ENCODE measurements at places on chromosomes 13 and 19.
A peak's percentile ranks its signal among the peaks of the same experiment; 100 is the strongest.

DNA sequence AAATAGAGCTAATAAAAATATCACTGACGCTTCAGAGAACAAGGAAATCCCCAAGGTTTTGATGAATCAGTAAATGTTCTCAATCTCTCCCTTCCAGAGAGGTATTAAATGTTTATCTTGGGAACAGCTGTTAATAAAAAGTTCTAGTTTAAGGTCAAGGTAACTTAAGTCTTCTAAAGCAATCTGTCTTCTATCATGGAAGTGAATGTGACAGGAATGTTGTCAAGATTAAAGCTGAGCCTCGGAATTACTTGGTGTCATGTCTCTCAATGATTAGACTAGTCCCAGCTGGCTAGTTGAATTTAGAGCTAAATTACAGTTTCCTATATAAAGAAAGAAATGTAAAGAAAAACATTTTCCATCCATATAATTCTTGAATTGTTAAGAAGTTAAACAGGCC, 23.4 kb downstream of the ESD start:
- no peak for DNase-seq

GRCh38 chr13:30142486-30143211, 164.7 kb downstream of the KATNAL1 start:
- DNase-seq, result no peak

DNA sequence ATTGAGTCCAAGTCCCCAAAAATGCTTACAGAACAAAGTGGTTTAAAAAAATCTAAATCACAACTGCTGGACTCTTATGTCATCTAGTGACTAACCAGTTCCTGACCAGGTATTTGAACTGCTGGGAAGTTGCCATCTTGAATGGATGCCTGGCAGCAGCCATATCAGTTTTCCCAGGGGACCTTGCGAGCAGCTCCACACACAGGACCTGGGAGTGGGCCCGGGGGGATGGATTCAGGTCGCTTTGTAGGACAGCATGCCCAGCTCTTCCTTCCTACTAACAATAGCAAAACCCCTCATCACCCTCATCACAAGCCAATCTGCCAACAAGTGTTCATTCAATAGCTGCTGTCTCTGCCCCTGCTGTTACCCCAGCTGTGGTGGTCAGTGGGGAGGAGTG, 65.3 kb downstream of the KCTD15 start:
- no peak for DNase-seq

DNA sequence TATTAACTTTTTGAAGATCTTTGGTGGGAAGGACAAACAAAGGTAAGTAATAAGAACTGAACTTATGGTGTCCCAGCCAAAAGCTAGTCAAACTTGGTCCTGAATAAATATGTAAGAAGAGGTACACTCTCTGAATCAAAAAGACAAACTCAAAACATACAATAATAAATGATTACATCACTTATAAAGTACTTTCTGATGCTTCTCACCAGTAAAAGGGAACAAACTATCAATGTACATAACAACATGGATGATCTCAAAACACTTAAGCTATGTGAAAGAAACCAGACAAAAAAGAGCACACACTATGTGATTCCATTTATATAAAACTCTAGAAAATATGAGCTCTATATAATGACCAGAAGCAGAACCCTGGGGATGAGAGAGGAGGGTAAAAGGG, 138.3 kb downstream of the VWA8 start:
- DNase-seq, result no peak

- no peak for DNase-seq
These were observed 221.5 kb downstream of the RGCC start for GRCh38 chr13:41678848-41679247.

- peak; percentile 71 for DNase-seq
These were observed 18.0 kb upstream of the PNMA8B start for GRCh38 chr19:46513461-46514236.

DNA sequence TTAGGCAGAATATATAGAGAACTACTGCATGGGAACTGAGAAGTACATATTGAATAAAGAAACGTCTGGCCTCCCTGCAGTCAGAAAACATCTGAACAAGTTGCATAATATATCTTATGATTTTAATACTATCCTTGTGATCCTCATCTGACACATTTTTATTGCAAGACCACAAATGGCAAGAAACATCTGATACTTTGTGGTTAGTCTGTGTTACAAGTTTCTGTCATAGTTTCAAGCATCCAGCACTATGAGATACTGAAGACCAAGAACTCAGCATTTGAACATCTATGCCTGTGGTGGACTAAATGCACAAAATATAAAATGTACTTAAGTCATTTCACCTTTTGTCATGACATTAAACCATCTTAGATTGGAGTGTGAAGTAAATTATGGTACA, 1175.8 kb upstream of the MIR17HG start:
- DNase-seq, result no peak

DNA sequence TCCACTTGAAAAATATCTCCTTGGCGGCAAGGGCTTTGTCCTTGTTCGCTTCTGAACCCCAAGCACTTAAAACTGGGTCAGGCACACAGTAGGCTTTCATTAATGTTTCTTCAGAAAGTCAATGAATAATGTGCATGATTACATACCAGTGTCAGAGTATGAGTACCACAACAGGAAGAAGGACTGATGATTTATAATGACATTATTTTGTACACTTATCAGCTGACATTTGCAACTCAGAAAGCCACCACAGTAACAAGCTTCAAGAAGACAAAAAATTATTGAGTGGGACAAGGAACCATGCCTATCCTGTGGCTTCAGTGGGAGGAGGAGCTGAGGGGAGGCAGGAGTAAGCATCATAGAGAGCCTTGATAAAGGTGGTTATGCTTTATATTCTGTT, 10.0 kb downstream of the POLR1D start:
- no peak for DNase-seq

- DNase-seq, result peak; percentile 87
These were observed 1.3 kb downstream of the TFDP1 start for GRCh38 chr13:113585896-113586295.

DNA sequence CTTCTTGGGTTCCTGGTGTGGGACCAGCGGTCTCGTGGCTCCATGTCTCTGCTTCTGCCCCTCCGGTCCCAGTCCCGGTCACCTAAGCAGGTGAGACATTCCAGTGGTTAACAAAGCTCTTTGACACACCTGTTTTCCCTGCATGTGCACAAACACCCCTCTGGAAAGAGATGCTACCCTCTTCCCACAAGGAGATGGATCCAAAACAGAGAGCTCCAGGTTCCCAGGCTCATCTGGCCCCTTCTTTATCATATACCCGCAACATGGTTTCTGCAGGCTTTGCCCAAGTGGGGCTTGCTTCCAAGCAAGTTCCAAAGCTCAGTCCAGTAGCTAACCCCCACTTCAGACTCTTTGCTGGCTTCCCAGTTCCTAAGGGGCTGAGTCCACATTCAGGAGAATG, 17.8 kb downstream of the PEG3 start:
- DNase-seq, result no peak

DNA sequence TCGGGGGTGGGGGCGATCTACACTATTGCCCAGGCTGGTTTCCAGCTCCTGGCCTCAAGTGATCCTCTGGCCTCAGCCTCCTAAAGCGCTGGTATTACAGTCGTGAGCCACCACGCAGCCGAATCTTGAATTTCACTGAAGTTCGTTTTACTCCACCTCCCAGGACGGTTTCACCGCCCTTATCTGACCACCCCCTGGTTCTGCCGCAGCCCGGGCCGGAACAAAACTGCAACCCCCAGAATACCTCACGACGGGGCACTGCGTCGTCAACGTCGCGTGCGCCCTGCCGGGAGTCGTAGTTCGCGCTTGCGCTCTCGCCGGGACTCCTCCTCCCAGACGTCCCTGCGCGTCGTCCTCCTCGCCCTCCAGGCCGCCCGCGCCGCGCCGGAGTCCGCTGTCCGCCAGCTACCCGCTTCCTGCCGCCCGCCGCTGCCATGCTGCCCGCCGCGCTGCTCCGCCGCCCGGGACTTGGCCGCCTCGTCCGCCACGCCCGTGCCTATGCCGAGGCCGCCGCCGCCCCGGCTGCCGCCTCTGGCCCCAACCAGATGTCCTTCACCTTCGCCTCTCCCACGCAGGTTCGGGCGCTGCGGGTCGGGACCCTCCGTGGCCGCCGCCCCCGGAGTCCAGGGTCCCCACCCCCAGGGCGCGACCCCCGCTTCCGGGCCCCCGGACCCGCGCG, at the start of gene ATP5F1D:
Gene ATP5F1D (plus strand): TSS at position 335 of the 679 bp plus-strand sequence. CDS start 100 bp downstream, at position 435.
- peak; percentile 98 for DNase-seq

- no peak for DNase-seq
These were observed 9.8 kb upstream of the USPL1 start for GRCh38 chr13:30607908-30608307.

DNA sequence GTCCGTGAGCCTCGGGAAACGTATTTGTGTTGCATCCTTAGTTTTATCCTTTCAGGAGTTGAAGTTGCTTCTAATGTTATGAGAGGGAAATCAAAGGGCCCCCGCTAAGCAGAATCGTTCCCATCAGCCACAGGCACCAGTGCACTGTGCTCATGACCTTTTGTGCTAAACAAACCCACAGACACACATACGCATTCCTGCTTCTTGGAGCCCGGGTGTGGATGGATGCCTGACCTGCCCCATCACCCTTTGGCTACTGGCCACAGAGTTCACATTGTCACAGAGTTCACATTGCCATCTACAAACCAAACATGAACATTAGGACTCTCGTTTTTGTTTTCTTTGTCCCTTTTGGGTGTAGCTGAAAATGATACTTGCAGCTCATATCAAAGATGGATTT, 47.2 kb downstream of the CHST8 start:
- DNase-seq, result no peak

- no peak for DNase-seq
These were observed 7.9 kb downstream of the LRP3 start for GRCh38 chr19:33201886-33202545.

DNA sequence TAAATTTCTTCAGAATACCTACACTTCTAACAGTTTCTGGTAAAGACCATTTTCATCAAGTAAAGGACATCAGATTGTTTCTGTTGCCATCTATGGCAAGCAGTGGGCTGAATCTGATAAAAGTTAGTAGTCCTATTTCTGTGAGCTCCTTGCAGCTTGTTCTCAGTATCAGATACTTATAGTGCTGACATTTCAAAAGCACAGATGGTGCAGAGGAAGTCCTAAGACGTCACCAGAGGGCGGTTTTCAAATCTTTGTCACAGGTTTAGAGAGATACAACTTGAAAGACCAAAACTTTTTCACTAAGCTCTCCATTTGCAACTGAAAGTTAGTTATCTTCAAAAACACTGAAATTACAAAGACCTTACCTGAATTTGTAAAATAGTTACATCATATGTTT, 719.8 kb downstream of the SLITRK1 start:
- no peak for DNase-seq

DNA sequence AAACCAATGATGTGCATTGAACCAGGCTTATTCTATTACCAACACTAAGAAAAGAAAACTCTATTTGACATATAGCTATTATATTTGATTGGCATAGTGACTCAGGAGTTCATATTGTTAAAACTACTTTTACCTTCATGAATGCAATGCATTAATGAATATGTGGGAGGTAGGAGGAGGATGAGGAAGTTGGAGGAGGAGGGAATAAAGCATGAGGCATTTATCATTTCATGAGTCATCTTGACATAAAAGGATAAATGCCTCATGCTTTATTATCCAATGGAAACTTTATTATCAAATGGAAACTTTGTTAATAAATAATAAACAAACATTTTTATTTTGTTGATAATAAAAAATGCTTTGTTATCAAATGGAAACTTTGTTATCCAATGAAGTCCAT, 116.5 kb downstream of the SPRY2 start:
- no peak for DNase-seq

- no peak for DNase-seq
These were observed 103.3 kb upstream of the USP29 start for GRCh38 chr19:57016491-57016890.

DNA sequence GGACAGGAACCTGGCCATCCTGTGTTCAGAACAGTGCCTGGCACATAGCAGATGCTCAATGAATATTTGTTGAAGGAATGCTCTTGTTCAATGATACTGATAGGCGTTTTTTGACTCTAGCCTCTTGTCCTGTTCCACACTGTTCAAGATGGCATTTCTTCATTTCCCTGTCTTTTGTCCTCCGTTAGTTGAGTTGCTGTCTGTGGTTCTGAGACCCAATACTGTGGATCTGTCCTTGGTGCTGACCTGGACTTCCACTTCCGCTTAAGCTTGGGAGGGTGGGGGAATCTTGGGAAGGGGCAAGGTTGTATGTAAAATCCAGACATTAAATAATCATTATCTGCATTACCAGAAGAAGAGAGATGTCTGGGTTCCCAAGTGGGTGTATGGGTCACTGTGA, 8.3 kb upstream of the KCNN4 start:
- DNase-seq, result peak; percentile 48

DNA sequence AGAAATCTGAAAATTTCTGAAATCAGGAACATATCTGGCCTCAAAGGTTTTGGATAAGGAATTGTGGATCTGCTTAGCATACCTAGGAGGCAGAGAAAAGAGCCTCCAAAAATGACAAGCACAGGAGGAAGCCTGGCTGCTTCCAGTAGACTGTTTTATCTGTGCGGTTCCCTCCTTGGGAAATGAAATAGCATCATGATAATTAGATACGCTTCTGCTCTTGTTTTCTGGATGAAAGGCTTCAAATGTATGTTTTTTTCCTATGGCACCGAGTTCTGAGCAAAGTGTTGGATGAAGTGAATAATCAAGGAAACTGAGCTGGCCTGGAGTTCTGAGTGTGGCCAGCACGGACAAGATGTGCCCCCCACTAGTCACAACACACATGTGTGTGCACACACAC, 19.8 kb upstream of the GPR12 start:
- DNase-seq, result no peak

DNA sequence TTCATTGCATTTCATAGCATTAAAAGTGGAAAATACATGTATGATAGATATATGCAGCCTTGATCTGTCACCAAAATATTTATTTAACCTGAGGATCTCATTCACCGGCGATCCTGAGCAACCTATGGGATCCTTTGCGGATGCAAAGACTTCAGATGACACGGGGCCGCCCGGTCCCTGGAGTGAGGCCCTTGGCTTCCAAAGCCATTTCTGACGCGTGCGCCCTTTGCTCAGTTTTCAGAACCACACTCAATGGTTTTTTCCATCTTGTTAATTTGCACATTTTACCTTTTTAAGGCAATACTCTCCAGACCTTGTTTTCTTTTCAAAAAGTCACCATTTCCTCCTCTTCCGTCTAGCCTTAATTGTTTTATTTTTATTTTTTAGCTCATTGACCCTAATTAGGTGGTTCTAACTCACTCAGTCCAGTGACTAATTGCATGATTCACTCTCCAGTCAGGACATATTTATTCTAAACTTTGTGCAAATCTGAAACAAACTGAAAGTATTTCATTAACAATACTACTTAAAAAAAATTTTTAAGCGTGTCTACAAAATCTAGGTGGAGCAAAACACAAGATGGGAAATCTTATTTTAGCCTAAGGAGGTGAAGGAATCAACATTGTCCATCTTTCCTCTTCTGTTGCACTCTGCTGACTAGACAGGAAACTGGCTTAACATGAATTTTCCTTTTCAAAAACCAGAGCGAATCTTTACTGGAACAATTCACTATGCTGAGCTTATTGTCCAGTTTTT, 47.9 kb downstream of the COL4A1 start:
- no peak for DNase-seq

- DNase-seq, result no peak
These were observed 118.7 kb upstream of the TSC22D1 start for GRCh38 chr13:44694842-44695241.

- no peak for DNase-seq
These were observed 338.2 kb downstream of the UQCRFS1 start for GRCh38 chr19:28874742-28875141.

Data from erythroblast (primary cell).